ENCODE measurements at places on chromosomes 1 and 21.

GRCh38 chr1:26900815-26901511 is 696 bp upstream of the GPATCH3 start:
- DNase-seq: no peak

GRCh38 chr21:31557421-31558188 is 101.9 kb upstream of the SOD1 start:
- DNase-seq: no peak

DNA sequence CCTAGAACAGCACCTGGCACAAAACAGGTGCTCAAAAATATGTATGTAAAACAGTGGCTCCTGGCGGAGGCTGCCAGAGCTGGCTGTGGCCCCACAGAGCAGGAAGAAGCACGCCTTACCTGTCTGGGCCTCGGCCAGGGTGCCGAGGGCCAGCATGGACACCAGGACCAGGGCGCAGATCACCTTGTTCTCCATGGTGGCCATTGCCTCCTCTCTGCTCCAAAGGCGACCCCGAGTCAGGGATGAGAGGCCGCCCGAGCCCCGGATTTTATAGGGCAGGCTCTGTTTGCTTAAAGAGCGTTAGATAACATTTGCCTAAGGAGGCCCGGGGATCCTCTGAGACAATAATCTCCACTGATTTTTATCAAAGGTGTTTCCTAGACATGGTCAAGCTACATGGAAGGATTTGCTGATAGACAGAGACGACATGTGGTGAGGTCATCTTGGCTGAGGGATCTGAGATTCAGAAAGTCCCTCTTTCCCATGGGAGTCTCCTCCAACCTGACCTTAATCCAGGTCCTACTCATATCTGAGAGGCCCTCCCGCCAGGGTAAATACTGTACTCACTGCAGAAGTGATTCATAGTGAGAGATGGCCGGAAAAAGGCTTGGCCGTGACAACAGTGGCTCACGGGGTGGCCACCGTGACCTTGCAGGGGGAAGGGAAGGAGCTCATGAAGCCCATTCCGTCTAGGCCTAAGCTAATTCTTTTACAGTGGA is at the start of gene TFF1:
Gene TFF1 (minus strand): TSS at position 244 of the 719 bp plus-strand sequence. CDS start 40 bp downstream, at position 204.
- DNase-seq: no peak

- no peak for DNase-seq
These were observed 35.0 kb upstream of the ATP5PO start for GRCh38 chr21:33950431-33951079.

DNA sequence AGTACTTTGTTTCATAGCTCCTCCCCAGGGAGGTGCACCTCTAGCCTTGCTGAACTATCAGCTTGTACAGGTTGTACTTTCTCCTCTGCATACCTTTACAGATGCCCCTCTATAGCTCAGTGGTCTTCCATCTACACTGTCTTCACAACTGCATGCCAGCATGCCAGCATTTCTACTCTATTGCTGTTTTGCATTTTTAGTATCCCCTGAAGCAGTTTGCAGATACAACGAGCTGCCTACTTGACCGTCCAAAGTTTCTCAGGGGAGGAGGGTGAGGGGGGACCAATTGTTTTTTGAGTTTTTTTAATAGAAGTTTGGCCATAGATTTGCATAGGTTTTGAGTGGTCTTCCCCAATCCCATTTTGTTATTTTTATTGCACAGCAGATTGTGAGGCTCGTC is 27.6 kb upstream of the CTH start:
- DNase-seq: no peak

- DNase-seq: no peak
These were observed 157.7 kb downstream of the HHIPL2 start for GRCh38 chr1:222390181-222390580.

DNA sequence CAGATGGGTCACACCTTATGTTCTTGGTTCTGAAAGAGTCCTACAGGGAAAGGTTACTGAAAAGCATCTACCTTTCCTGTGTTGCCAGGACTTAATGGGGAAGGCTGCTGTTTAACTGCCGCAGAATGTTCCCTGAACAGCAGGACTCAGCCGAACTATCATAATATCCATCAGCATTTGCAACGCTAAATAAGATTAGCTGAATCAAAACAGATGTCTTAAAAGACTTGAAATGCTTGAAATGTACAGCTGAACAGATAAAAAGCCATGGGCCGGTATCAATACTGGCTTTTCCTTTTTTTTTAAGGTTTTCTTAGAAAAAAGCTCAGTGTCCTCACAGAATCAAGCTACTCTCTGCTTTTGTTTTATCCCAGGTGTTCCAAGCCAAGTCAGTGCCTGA is 19.7 kb upstream of the ATP13A2 start:
- DNase-seq: no peak

- DNase-seq: no peak
These were observed 6.4 kb upstream of the LDLRAD1 start for GRCh38 chr1:54024358-54024757.

GRCh38 chr1:91777630-91778300 is 108.2 kb downstream of the TGFBR3 start:
- DNase-seq: no peak

- no peak for DNase-seq
These were observed 575 bp downstream of the TRIM67 start for GRCh38 chr1:231162297-231162969.

DNA sequence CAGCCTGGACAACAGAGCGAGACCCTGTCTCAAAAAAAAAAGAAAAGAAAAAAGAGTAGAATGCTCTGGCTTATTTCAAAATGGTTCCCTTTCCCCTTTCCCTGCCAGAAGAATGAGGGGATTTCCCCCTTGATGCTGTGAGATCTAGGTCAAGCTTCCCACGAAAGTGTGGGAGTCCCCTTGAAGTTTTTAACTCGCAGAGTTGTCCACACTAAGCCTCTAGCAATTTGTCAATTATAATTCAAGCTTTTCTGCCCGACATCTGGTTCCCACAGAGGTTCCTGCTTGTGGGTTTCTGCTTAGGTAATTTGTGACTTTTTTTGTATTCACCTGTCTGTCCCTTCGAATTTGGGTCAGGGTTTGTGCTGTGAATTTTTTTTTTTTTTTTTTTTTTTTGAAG is 62.8 kb downstream of the ZFYVE9 start:
- no peak for DNase-seq

- no peak for DNase-seq
These were observed 14.6 kb downstream of the SDC3 start for GRCh38 chr1:30893776-30894507.

DNA sequence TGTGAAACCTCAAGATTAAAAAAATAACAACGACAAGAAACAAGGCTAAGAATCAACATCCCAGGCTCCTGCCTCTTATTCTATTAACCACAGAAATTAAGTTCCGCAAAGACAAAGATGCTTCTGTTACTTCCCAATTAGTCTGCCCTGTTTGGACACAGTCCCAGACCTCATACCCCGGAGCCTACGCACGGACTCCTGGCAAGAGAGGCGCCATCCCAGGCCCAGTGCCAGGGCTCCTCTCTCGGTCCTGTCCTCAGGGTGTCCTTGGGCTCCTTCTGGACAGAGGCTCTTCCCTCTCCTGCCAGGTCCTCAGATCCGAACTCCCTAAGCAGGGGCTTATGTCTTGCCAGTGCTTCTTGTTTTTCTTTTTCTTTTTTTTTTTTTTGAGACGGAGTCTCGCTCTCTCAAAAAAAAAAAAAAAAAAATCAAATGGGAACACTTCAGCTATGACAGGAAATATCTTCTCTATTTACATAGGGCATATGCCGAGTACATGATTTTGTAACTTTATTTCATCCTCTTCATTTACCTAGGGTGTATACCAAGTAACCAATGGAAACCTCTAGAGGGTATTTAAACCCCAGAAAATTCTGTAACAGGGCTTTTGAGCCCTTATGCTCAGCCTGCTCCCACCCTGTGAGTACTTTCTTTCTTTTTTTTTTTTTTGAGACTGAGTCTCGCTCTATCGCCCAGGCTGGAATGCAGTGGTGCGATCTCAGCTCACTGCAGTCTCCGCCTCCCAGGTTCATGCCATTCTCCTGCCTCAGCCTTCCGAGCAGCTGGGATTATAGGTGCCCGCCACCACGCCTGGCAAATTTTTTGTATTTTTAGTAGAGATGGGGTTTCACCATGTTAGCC is 11.7 kb upstream of the ENO1 start:
- DNase-seq: peak; percentile 76

Data from anterior cingulate cortex (tissue), 58 donors.